ENCODE measurements at places on chromosomes 1 and 21. TPM values are rescaled to one million over a fixed set of nuclear protein-coding genes. Genes with fewer than 3 reads are reported as not detected.

SZRD1 gene
- polyA plus RNA-seq, result 92.4 TPM

B4GALT3 gene
- polyA plus RNA-seq, result 59.6 TPM

IGSF21 gene
- polyA plus RNA-seq, result not detected

KRTAP19-1 gene
- not detected for polyA plus RNA-seq

KIFAP3 gene
- 4.6 TPM for polyA plus RNA-seq

SYCP1 gene
- polyA plus RNA-seq, result not detected

CHI3L2 gene
- 30.3 TPM for polyA plus RNA-seq

TNFRSF4 gene
- 1.9 TPM for polyA plus RNA-seq

C1orf141 gene
- polyA plus RNA-seq, result not detected

LCE2B gene
- polyA plus RNA-seq, result not detected

- no peak for DNase-seq
These were observed 36.8 kb upstream of the CXADR start for GRCh38 chr21:17476006-17476405.

DNA sequence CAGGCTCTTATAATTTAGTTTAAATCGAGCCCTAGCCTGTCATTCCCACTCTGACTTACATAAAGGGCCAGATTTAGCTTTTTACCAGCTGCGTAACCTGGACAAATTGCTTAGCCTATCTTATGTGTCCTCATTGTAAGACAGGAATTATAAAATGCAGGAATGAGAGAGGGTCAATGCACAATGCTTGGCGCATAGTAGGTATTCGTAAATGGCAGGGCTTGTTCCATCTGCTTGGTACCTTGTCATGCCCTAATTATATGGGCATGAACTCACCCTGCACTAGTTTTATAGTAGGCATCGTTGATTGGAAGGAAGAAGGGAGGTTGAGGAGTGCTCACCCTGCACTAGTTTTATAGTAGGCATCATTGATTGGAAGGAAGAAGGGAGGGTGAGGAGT lies 108.8 kb downstream of the GALNT2 start:
- DNase-seq, result no peak

DNA sequence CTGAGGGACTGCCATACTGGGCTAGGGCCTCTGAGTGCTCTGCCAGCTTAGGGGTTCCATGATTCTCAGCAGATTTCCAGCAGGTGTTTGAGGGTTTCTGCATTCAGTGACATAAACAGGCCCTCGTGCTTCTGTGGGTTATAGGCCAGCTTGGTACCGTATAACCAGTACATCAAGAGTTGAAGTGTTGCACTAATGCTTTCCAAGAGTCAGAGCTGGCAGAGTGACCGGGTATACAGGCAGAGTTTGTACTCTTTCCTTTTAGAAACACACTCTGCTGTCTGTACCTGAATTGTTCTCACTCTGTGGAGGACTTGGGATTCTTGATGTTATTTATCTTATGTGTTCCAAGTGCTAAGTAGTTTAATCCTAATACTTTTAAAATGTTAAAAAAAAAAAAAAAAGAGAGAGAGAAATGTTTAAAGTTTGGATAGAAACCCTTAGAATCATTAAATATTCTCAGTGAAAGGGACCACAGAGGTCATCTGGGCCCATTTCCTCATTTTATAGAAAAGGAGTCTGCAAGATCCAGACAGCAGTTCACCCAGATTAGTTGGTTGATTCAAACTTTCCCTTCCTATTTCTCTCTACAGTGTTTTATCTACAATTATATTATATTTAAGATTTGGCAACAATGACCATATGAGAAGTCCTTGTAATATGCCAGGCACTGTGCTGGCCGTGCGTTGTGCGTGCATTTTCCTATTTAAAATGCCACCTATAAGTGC lies 325.8 kb downstream of the KIF26B start:
- no peak for DNase-seq

GRCh38 chr1:62325681-62326080 lies 6.4 kb upstream of the KANK4 start:
- no peak for DNase-seq

DNA sequence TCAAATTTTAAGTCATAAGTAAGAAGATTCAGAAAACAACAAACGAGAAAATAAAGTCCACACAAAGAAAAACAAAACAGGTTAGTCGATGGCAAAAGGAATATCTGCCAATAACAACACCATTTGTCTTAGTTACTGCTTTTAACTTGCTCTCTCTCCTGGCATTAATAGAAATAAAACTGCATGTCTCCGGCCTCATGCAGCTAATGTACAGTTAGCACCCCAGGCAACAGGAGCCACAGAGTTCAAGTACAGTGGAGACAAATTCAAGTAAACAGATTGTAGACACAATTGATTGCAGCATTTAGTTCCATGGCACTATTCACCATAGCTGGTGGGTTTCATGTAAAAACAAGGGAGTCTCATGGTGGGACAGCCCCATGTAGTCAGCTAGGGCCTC lies 33.5 kb downstream of the SUSD4 start:
- DNase-seq, result no peak

- no peak for DNase-seq
These were observed 73.3 kb upstream of the HMGB4 start for GRCh38 chr1:33790577-33790976.

DNA sequence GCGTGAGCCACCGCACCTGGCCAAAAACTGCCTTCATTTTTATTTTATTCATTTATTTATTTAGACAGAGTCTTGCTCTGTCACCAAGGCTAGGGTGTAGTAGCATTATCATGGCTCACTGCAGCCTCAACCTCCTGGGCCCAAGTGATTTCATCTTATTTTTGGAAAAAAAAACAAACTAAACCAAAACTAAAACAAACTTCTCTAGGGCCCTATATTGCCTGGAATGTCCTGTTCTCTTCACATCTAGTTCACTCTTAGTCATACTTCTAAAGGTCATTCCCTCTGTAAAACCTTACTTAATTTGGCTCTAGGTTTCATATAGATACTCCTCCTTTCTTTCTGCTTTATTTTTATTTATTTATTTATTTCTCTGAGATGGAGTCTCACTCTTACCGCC lies 15.6 kb downstream of the RPS27 start:
- no peak for DNase-seq

DNA sequence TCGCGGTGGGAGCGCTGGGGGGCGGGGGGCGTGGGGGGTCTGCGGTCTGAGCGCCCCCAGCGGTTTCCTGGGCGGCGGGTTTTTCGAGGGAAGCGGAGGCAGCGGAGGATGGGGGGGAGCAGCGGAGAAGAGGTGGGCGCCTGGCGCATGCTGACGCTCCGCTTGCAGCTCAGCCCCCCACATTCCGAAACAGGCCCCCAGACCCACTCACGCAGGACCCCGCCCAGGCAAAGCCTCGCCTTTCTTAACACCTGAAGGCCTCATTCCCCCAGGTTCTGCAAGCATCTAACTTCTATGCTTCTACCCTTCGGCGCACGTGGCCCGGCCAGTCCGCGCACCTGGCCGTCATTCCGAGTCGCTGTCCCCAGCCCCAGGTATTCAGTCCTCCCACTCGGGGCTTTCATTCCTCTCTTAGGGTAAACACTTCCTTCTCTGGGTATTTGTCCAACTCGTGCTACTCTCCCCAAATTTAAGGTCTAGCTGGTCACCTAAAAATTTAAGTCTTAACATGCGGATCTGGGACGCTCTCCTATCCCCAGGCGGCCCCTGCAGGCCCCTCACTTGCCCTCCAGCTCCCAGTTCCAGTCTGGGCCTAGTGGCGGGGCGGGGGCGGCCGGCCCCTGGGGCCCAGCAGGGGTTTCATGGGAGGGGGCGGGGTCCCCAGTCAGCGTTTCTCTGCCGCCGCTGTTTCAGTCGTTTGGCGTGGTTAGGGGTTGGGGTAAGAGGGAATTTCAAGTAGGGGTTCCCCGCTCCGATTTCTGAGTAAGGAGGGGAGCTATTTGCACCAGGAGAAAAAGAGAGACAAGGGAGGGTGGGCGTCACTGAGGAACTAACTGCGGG lies 2.8 kb upstream of the ZBTB7B start:
- DNase-seq, result peak; percentile 72

- DNase-seq, result no peak
These were observed 16.0 kb upstream of the TDRD10 start for GRCh38 chr1:154485910-154486496.

GRCh38 chr21:24217151-24217550 lies 1390.1 kb downstream of the MRPL39 start:
- no peak for DNase-seq

DNA sequence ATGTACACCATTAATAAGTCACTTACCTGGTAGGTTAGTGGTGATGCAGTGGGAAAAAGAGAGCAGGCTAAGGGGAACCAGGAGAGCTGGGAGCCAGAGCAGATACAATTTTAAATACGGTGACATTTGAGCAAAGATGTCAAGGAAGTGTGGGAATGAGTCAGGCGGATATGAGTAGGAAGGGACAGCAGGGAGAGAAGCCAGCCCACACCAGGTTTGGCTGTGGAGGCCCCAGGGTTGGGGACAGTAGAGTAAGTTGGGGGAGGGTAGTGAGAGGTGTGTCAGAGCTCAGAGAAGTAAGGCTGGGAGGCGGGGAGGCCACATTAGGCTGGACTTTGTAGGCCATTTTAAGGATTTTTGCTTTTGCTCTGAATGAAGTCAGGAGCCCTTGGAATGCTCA lies 482.0 kb downstream of the DISC1 start:
- no peak for DNase-seq

DNA sequence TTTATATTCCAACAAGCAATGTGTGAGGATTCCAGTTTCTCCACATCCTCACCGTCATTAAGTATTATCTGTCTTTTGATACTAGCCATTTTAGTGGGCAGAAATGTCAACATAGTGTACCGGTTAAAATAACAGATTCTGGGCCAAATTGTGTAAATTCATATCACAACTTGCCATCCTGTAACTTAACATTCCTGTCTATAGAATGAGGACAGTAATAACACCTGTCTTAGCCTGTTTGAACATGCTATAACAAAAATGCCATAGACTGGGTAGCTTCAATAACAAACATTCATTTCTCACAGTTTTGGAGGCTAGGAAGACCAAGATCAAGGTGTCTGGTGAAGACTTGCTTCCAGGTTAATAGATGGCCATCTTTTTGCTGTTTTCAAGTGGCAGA lies 491.1 kb downstream of the PTBP2 start:
- DNase-seq, result no peak

- no peak for DNase-seq
These were observed 34.9 kb downstream of the CDC14A start for GRCh38 chr1:100387209-100387608.

DNA sequence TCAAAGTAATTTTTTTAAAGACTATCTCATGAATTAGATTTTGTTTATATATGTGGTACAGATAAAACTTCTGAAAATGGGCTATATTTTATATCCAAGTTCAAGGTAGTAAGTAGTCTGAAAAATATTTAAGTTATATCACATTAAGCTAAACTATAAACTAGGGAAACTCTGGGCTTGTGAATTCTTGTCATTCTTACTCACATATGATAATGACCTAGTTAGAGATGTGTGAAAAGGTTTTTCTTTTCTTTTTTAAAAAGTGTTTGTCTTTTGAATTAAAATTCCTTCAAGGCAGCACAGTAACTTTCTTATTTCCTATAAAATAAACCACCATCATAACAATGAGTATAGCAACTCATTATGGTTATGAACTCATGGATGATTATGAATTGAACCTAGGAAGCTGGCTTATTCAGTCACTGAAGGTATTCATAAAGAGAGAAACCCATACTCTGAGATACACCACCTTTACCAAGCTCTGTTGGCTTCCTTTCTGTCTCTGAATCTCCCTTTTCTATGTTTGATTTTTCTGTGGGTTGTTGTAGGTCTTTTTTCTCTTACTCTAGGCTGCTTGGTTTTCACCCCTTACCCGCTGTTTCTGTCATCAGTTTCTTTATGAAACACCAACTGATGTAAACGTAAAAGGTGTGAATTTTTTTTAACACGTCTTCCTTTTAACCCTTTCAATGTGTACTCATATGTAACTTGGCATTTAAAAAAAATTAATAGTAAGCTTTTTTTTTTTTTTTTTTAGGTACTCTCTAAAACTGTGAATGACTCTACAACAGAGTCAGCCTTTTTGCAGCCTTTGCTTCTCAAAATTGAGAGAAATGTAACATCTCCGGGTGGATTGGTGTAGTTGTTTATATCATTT lies 25.2 kb downstream of the IL12RB2 start:
- no peak for DNase-seq

DNA sequence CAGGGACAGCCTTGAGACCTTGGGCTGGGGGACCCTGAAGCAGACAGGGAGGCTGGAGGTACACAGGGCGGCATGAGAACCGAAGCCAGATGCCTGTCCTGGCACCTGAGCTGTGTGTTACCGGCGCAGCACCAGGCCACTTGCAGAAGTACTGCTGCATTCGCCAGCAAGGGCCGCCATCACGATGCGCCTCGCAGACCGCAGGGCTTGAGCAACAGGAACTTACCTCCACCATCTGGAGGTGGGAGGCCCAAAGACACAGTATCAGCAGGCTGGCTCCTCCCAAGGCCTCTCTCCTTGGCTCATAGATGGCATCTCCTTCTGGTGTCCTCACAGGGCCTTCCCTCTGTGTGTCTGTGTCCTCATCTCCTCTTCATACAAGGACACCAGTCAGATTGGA lies 90.1 kb downstream of the PRDM16 start:
- no peak for DNase-seq

- DNase-seq, result no peak
These were observed 25.3 kb downstream of the TFF3 start for GRCh38 chr21:42289926-42290325.

GRCh38 chr1:171793636-171794035 lies 12.2 kb downstream of the METTL13 start:
- DNase-seq, result no peak

- DNase-seq, result no peak
These were observed 33.9 kb downstream of the CAPN9 start for GRCh38 chr1:230781131-230781530.
